Stimulated activated CD4-positive, alpha-beta T cell treated with anti-CD3 and anti-CD28 coated beads, Interleukin-12 subunit alpha, Interleukin-12 subunit beta, amount 100 ng/mL, for 48 hours (primary cell): ENCODE measurements at places on chromosomes 2 and 18.

DNA sequence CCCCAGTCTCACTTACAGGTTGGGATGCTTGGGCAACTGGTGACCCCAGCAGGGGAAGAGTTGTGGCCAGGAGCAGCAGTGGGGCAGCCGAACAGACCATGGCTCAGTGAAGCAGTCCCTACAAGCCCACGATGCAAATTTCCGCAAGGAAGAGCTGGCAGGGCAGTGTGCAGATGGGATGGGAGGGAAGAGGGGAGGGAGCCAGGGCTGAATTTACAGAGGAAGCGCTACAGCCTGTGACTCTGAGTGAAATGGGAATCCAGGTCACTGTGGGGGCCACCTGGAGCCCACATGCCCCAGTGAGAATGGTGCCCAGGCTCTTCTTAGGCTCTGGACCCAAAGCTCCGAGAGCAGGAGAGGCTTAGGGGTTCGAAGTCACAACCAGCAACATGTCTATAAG lies 27.0 kb upstream of the SELENOI start:
- no peak for DNase-seq

DNA sequence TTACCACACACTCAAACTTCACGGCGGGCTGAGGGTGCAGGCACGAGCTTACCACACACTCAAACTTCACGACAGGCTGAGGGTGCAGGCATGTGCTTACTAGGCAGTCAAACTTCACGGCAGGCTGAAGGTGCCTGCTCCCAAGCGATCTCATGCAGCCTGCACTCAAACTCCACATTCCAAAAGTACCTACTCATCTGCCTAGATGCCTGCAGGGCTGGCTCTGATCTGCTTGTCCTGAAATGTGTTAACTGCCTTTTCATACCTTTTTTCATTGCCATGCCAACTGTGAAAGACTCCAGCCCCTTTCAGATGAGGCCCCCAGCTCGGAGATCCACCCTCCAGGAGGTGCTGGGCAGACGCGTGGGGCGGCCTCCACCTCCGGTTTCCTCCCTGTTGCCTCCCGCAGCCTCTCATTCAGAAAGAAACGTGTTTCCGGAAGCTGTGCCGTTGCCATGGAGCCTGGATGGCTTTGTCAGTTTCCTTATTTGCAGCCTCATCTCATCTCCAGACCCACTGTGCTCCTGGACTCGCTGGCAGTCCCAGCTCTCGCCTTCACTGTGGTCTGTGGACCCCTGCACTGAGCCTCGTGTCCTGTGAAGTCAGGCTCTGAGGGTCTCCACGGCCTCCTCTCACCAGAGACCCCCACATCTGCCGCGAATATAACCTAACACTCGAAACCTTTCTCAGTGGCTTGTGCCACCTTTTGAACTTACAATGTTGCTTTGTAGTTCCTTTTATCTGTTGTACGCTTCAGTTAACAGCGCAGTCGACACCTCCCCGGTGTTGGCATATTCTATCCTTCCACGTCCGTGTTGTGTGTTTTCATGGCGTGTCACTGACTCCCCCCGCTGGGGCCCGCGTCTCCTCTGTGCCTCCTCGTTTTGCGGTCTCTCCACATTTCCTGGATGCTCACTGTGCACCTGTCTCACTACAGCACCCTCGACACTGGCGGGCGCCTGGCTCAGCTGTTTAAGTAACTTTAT lies 106.1 kb upstream of the ALKAL2 start:
- peak; percentile 47 for DNase-seq

GRCh38 chr2:17763641-17764333 lies 9.8 kb downstream of the GEN1 start:
- no peak for DNase-seq

- DNase-seq = no peak
These were observed 1.9 kb downstream of the WDR12 start for GRCh38 chr2:202909394-202910192.

GRCh38 chr2:156731506-156731905 lies 295.3 kb downstream of the GPD2 start:
- no peak for DNase-seq

GRCh38 chr2:3461801-3462492 lies 57.4 kb downstream of the ADI1 start:
- peak; percentile 30 for DNase-seq

DNA sequence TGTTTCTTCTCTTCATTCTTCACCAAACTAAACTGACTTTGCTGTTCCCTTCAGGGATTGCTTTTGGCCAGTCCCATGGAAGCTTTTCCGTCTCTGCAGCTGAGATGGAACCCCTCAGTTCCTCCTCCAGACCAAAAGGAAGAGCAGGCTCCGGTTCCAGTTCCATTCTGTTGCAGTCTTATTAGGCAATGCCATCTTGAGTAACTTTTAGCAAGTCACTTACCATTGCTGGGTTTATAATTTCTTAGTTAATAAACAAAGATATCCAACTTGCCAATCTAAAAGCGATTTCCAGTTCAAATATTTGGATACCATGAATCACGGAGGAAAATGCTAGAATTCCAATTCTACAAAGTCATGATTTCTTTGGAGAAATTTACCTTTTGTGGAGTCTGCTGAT lies 214.3 kb upstream of the LYPD1 start:
- no peak for DNase-seq

DNA sequence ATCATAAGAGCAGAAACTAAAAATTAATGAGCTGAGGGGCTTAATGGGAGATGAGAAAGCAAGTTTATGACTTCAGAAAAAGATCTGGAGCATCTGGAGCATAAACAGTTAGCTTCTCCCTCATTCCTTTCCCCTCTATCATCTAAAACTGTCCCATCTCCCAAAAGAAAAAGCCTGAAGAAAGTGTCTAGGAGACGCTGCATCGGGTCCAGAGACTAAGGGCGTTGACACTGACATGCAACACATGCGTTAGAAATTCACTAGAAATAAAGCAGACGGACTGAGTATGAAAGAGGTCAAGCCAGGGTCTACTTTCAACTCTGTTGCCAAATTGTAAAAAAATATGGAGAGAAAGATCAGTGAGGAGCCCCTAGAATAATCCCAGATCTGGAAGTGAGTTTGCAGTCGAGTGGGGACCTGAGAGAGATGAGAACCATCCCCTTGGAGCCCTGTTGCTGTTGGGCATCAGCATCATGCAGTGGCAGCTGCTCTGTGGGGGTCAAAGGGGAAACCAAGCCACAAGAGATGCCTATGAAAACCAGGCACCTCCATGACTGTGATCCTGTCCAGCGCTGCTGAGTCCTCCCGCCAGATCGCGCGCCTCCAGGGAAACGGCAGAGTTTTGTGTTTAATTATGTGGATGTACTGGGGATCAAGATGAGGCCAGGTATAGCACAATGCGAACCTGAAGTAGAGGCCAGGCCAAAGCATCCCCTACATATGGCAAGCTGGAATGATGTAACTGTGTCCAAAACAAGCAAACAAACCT lies 13.9 kb downstream of the ANTXR1 start:
- DNase-seq = no peak

- no peak for DNase-seq
These were observed 35.0 kb downstream of the SRSF7 start for GRCh38 chr2:38716185-38716584.

DNA sequence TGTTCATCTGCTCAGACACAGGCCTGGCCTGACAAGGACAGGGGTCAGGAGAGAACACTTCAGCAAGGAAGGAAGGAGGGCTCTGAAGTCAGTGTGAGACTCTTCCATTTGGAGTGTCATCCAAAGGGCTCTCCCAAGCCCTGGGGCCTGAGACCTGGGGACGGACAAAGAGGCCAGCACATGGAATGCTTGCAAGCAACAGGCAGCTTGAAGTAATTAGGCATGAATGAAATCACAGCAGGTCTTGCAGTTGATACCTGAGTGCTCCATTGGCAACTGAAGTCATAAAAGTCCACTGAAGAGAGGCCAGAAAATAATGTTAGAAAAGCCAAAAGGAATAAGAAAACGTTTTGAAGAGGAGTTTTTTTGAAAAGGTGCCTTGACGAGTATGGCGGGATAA lies 231.7 kb downstream of the VAPA start:
- no peak for DNase-seq

DNA sequence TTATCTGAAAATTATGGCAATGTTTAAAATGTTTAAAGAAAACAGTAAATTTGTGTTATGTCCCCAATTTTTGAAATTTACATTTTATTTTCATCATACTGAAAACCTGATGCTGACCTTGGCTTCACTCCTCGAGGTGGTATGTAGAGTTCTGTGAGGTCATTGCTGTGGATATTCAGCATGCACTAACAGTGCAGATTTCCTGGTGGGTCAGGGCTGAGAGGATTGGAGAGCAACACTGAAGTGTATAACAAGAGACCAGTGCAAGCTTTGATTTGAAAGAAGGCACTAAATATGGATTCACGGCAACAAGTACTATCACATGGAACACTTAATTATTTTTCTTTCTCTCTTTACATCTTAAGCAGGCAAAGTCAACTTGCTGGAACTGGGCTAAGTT lies 134.1 kb downstream of the SLC8A1 start:
- DNase-seq = no peak

DNA sequence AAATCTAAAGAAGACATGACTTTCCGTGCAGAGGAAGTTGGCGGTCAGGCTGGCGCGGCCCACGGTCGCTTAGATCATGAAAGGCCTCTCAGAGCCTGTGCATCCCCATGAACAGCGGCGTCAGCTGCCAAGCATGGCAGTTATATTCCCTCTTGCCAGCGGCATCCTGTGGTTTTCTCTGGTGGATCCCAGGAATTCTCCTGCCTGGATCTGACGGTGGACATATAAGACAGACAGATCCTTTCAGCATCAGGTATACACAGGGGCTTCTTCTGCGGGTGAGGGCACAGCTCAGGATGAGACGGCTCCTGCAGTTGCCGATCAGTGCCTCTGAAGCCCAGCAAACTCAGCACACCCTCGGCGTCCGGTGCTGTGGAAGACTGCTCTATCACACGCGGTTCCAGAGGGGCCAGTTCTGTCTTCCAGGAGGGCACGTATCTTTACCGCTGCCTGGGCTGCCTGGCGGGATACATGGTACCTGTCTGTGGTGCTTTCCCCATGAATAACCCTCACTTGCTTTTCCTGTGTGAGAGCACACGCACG lies 157.8 kb downstream of the LDLRAD4 start:
- no peak for DNase-seq

GRCh38 chr18:12597760-12598159 lies 60.1 kb downstream of the SPIRE1 start:
- DNase-seq = no peak

GRCh38 chr2:162318328-162319180 lies at the start of gene IFIH1:
IFIH1 (minus strand) TSS chr2:162318684; CDS start chr2:162318307, 377 bp downstream.
- DNase-seq = peak; percentile 68

- no peak for DNase-seq
These were observed 104.0 kb downstream of the DYSF start for GRCh38 chr2:71557321-71557720.

DNA sequence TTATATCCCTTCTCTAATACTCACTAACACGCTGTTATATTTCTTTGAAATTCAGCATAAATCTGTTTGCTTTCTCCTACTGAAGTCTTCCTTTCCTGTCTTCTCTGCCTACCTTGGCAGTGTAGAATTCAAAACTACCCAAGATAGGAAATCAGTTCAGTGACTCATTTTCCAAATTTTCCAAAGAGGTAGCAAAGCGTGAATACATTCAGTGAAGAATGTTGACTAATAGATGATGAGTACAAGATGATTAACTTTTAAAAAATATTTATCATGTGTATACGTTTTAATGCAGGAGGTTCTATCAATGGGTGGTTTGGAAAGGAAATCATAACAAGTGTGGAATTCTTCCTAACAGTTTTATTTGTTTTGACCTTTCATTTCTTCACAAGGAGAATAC lies 201.9 kb upstream of the SLC8A1 start:
- no peak for DNase-seq

DNA sequence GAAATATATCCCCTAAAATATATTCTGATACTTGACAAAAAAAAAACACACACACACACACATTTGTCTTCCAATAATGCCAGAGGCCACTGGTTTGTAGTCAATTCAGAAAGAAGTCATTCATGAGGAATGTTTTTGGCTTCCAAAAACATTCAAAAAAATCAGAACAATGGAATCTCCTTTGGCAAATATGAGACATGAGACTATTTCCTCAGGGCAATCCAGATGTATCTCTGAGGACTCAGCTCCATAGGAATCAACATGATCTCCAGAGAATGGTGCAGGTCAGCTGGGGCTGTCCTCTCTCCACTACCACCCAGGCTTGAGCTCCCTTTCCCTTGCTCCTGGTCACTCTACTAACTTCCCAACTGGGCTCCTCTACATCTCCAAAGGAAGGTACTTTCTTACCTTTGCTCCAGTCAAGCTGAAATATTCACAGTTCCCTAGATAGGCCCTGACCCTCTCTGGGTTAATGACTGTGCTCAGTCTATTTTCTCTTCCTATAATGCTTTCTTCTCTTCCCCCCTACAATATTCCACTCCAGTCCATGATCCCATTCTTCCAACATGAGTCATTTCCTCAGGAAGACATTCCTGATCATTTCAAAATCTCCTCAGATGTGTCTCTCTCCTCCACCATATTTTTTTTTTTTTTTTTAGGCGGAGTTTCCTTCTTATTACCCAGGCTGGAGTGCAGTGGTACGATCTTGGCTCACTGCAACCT lies 145.3 kb downstream of the C1D start:
- DNase-seq = no peak

DNA sequence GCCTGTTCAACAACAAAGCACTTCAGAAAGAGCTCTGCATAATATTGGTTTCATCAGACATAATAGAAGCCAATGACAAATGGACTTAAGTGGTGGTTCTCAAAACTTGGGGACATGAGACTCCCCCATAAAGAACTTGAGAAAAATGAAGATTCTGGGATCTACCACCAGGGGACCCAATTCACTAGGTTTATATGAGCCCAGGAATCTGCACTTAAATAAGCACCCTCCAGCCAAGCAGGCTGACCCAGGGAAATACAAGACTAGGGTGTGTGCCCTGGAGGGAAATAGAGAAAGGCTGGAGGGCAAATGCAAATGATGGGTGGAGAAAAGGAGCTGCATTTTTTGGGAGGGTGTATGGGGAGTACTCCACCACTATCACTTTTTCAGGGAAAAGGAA lies 52.5 kb downstream of the SATB2 start:
- no peak for DNase-seq

GRCh38 chr2:38353402-38353801 lies 23.7 kb downstream of the ATL2 start:
- no peak for DNase-seq

GRCh38 chr2:62992561-62992960 lies 58.1 kb upstream of the OTX1 start:
- DNase-seq = no peak

DNA sequence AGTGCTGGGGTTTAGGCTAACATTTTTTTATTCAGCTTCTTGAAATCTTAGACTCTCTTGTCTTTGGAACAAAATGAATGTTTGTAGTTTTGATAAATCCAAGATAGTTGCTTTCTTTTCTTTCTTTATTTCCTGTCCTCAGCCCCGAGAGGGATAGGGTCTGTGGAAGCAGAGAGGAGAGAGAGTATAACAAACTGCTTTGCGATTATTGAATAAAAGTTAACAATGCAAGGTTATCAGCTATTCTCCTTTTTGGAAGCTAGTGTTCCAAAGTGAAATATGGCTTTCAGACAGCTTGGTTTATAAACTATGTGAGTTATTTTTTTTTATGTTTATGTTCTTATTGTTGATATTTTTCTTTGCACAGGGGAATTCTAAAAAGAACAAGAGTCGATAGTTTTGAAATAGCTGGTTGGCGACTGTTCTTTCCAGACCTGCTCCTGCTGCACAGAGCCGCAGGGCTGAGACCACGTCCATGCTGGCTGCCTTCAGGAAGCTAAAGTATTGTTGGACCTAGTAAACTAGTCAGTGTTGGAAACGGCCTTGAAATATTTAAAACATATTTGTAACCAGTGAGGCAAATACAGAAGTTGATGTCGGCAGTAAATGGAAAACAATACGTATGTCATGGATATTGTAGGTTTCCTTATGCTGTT lies 15.5 kb upstream of the STON1 start:
- DNase-seq = no peak

- DNase-seq = no peak
These were observed 203.2 kb downstream of the ETAA1 start for GRCh38 chr2:67600222-67600871.

- peak; percentile 83 for DNase-seq
These were observed 26.0 kb downstream of the FAM178B start for GRCh38 chr2:96960153-96960961.
